ENCODE measurements at places on chromosomes 5 and 9.

DNA sequence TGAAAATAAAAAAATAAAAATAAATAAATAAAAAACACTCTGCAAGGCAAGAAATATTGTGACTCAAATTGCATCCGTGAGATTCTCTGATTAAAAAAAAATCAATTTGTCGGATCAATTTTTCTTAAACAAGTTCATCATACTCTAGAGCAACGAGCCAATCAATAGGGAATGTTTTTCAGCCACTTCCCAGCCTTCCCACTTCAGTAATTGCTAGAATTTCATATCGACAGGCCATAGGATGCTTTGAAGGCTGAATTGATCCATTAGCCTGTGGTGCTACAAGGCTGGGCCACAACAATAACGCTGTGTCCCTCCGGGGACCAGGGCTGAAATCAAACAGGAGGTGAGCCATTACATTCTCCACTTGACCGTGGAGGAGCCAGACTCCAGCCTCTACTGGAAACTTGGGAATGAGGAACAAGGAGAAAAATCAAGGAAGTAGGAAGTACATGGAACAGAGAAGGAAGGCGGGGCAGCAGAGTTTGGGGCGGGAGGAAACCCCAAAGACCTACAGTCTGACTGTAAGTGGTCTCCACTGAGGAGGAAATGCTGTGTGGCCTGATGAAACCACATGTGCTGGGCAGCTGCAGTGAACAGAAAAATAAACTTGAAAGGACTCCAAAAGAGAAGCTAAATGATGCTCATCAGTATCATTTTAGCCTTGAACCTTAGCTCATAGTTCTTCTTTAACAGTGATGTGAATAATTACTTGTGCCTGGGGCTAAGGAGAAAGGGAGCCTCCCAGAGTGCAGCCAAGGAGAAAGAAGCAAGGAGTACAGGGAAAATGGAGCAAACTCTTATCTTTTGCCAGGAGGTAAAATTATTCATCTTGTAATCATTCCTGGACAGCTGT, 308.6 kb downstream of the TLE1 start:
- DNase-seq, result no peak

- peak; percentile 23 for DNase-seq
Observed at GRCh38 chr5:18802336-18802735, 1168.1 kb downstream of the TAF11L14 start.

DNA sequence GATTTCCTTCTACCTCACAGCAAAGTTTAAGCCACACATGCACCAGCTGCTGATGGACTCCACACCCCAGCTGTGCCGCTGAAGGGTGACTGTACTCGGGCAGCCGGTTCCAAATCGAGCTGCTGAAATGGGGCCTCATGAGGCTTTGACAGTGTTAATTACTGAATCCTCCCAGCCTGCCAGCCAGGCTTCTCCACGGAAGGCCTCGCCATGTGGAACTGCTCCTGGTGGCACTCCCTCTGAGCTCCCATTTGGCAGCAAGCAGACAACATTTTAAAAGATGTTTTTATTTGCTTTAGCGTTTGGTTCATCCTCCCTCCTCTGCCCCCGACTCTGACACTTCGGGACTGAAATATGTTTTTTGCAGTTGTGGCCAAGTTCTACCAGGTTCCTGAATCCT, 479.4 kb upstream of the MPDZ start:
- DNase-seq, result peak; percentile 8

GRCh38 chr5:73376618-73377170, 71.9 kb downstream of the FOXD1 start:
- DNase-seq, result peak; percentile 56

DNA sequence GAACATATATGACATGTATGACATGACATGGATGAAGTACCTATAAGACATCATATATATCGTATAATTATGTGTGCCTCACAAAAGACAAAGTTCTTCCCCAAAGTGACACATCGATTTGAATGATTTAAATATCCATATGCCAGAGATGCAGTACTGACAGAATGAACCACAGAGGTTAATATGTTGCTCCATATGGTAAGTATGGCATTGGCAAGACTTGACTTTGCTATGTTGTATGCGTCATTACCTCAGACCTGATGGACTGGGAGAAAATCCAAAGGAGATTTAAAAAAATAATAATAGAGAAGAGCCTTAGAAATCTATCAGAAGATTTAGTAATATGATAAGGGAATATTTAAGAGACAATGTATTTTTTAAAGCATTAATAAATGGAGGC, 263.2 kb downstream of the PJA2 start:
- DNase-seq, result no peak

GRCh38 chr5:77449981-77450380, 42.1 kb downstream of the WDR41 start:
- peak; percentile 23 for DNase-seq

- DNase-seq, result peak; percentile 14
Observed at GRCh38 chr9:35116539-35116897, 856 bp upstream of the ATOSB start.

DNA sequence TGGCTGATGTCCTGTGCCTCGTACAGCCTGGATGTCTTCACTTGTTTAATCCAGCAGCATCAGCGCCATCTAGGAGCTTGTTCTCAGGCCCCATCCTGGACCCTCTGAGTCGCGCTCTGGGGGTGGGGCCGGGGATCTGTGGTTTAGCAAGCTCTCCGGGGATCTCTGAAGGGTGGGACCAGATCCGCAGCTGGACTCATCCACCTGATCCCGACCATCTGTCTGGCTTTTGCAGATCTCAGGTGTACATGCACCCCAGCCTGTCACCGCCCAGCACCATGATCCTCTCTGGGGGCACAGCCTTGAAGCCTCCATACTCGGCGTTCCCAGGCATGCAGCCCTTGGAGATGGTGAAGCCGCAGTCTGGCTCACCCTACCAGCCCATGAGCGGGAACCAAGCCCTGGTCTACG, 15.1 kb upstream of the POMT1 start:
- DNase-seq, result no peak

GRCh38 chr9:75181750-75182149, 93.4 kb downstream of the OSTF1 start:
- peak; percentile 98 for DNase-seq

DNA sequence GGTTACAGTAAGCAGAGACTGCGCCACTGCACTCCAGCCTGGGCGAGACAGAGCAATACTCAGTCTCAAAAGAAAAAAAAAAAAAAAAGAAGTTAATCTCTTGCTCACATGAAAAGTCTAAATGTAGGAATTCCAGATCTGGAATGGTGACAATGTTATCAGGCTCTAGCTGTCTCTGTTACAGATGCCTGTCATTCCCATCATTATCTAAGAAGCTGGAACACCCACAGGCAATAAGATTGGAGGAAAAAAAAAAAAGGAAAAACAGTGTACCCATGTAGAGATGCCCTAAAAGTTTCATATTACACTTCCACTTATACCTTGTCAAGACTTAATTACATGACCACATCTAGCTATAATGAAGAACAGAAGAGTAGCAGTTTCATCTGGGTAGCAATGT, 38.2 kb downstream of the PTBP3 start:
- no peak for DNase-seq

DNA sequence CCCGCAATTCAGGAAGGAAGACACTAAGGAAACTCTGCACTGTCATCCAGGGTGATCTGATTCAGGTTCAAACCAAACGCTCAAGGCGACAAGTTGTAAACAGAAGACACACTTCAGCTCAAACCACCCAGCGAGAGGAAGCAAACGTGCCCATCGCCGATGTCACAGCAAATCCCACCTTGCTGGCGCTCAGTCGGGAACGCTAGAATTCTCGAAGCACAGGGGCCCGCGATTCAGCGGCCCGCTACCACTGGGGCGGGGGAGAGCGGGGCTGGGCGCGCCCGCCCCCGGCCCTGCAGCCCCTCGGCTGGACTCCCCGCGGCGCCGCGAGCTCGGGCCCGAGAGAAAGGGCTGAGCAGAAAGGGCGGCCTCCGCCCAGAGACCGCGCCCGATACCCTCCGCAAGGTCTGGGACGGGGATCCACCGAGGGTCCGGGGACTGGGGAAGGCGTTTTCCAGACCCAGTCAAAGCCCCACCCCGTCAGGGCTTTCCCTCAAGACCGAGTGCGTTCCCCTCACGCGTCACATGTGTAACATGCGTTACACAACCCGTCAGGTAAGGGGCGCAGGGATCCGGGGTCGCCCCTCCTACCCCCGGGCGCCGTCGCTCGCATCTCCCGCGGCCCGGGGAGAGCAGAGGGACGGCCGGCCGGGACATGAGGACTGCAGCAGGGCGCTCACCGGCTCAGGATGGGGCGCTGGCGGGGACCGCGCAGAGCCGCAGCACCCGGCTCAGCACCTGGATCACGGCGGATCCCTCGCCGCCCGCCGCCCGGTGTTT, 469 bp downstream of the AGTPBP1 start:
- DNase-seq, result peak; percentile 48

- DNase-seq, result no peak
Observed at GRCh38 chr5:126680191-126680817, 79.6 kb downstream of the PHAX start.

DNA sequence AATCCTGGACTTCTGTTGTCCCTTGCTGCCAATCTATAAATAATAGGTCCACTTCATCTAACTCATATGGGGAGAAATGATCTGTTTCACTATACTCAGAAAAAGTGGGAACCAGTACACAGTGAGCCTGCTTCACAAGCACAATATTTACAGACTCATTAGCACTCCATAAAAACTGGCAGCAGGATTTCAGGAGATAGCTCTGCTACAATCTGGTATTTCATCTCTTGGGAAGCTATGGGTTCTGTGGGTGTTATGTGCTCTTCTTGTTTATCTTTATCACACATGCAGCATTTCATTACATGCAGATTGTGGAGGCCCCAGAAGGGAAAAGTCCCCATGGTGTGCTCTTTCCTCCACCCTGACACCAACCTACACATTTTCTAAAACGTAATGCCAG, 33.2 kb downstream of the UGT3A2 start:
- no peak for DNase-seq

GRCh38 chr5:168327994-168328393, 36.5 kb downstream of the WWC1 start:
- DNase-seq, result peak; percentile 34

- peak; percentile 86 for DNase-seq
Observed at GRCh38 chr5:87139795-87140194, 127.9 kb upstream of the RASA1 start.

DNA sequence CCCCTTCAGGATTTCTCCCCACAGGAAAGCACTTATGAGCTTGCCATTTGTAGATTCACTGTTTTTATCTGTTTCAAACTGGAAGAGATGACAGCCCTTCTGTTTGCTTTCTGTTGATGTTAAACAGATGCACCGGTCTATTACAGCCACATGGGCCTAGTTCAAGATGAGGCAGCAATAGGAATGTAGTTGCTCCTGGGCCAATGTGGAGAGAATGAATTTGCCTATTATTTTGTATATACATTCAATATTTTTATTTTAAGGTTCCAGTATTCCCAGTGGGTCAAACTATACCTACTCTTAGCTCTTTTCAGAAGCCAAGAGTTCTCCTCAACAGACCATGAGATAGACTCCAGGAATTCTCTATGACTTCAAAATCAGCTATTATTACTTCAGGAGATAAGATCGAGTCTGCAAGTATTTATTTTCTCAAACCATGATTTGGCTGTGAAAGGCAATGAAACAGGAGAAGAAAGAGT, 461.6 kb downstream of the RASEF start:
- no peak for DNase-seq

DNA sequence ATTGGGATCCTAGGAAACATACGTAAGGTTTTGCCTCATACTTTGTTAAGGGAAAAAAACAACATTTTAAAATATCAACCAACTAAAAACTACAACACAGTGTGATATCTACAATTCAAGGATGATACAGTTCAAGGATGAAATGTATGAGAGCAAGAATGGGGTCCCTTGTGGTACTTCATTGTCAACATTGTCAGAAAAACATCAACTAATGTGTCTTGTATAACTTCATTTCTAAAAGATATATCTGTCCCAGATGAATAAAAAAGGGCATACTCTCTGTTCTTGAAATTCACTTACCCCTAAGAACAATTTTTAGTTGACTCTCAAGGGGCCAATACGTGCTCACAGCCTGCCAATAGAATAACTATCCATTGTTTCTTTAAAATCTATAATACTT, 1250.5 kb downstream of the PTPRD start:
- DNase-seq, result no peak

GRCh38 chr5:82058710-82059109, 86.9 kb downstream of the ATG10 start:
- DNase-seq, result no peak

GRCh38 chr5:107469485-107470294, 201.0 kb downstream of the EFNA5 start:
- peak; percentile 95 for DNase-seq

DNA sequence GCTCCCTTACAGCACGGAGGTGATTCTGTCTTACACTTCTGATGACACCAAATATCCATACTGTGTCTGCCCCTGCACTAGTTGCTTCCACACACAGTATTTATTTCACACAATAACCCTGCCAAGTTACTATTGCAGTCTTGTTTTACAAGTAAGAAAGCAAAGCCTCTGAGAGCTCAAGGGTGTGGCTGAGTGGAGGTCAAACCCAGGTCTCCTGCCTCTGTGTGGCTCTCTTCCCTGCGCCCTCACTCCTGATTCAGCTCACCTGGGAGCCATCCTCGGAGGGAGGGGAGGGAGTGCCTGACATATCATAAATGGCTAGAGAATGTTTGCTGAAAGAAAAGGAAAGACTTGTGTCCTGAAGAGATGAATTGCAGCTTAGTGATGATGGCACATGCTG, 41.0 kb downstream of the MVB12B start:
- peak; percentile 32 for DNase-seq

GRCh38 chr5:116032094-116032517, at the start of gene ARL14EPL:
ARL14EPL (plus strand) TSS chr5:116032472; CDS start chr5:116051466, 18,994 bp downstream.
- peak; percentile 67 for DNase-seq

- DNase-seq, result no peak
Observed at GRCh38 chr9:121786998-121787422, 135.6 kb downstream of the DAB2IP start.

Data from epithelial cell of esophagus (primary cell).